ENCODE measurements at places on chromosomes 5 and 9.

DNA sequence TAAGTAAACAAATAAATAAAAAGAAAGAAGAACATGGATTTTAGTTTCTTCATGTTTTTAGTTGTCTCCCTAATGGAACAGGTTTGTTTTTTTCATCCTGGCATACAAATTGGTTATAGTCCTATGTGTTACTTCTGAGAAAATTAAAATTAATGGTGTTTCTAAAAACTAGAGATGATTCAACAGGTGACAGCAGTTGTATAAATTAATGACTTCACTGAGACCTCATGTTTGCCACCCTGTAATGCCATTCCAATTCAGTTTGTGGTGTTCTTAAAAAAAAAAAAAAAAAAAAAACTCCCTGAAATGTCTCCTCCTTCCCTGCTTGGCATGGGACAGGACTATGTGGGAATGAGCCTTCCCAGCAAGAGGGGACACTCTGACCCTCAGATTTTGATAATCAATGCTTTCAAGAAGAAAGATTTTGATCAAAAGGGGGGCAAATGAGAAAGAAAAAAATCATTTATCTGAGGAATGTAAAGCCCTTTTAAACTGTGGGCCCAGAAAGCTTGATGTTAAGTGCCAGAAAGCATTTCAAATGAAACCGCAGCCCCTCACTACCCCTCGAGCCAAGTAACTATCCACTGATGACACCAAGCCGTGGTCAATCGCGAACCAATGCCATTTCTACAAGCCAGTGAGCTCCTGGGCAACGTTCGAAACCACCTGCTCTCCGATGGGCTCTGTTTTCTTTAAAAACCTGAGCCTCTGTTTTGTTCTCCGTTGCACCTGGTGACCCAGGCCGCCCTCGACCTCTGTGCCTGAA is 941 bp downstream of the EXD3 start:
- DNase-seq = no peak

DNA sequence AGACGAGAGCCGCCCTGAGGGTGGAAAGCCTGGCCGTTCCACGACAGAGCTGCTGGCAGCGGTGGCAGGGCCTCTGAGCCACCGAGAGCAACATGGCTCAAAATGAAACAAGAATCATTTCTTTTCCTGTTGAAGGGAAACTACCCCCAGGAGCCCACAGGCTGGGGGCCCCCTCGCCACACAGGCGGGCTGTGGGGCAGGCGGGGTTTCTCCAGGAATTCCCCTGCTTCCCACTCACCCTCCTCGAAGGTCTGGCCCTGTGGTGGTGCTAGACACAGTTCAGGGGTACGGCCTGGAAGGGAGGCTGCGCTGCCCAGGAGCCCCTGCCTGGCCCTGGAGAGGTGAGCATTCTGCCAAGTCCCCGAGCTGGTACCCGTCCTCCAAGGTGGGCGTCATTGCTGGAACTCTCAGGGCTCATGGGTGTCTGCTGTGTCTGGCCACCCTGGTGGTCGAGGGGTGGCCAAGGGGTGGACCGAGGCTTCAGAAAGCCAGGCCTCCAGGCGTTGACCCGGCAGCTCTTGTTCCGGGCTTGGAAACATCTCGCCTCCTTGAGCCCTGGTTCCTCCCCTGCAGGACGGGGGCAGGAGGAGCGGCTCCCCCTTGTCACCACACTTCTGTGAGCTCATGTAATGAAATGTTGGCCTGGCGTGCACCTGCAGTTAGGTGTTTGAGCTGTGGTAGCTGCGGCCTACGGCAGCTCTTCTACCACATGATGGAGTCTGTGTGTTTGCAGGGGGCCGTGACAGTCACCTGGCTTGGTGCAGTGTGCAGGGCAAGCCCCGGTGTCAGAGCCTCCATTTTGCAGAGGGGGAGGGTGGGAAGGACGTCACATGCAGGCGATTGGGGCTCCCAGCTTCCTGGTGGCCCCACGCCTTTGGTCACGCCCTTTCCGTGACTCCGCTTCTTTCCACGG is 65.3 kb downstream of the RXRA start:
- DNase-seq = peak; percentile 66

DNA sequence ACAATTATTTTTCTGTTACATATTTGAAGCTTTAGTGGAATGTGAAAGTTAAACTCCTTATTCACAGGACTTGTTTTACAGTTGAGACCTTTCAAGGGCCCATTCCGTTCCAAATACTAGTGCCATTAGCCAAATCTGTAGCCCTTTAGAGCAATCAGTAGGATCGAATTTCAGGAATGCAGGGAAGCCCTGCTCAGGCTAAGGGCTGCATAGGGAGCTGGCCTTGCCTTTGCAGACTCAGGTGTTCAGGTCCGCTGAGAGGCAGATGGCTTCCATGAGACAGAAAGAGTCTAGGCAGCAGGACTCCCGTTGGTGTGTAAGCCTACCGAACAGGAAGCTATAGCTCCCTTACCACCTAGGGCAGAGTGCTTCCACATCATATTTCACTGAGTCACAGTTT is 150.1 kb upstream of the SLC27A6 start:
- no peak for DNase-seq

- DNase-seq = no peak
Observed at GRCh38 chr9:85890962-85891361, 50.0 kb upstream of the NAA35 start.

GRCh38 chr5:76482984-76483383 is 79.9 kb downstream of the IQGAP2 start:
- no peak for DNase-seq

DNA sequence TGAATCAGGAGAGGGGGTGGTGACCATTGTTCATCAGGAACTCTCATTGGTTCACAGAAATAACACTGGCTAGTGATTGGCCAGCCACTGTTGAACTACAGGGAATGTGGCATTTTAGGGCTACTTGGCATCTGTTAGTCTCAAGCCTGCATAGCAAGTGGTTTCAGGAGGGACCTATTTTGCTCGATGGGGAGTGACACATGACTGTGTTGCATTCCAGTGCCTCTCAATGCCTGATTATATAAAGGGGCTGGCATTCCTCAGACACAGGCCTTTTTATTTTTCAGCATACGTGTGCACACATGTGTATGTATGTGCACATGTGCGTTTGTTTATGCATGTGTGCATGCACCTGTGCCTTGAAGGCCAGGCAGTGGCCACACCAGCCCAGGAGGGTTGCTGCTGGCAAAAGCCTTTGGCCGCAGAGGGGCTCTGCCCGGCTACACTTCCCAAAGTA is 23.2 kb downstream of the FGD3 start:
- no peak for DNase-seq

Measured in activated T-helper 1 cell treated with anti-CD3 and anti-CD28 coated beads, Interleukin-2, amount 50 U/mL, for 16 hours (primary cell).